ENCODE measurements at places on chromosomes 4 and X. TPM values are rescaled to one million over a fixed set of nuclear protein-coding genes. Genes with fewer than 3 reads are reported as not detected.

GRCh38 chr4:176534566-176534965 lies 214.8 kb downstream of the SPCS3 start:
- no peak for DNase-seq

ASMT gene
- 0.69 TPM for total RNA-seq

GRCh38 chr4:184548648-184549341 lies 74.4 kb upstream of the IRF2 start:
- DNase-seq = no peak

PDGFRA gene
- total RNA-seq = 167 TPM

OPRPN gene
- not detected for total RNA-seq

GRCh38 chrX:97016106-97016505 lies 132.4 kb downstream of the RPA4 start:
- DNase-seq = no peak

DNA sequence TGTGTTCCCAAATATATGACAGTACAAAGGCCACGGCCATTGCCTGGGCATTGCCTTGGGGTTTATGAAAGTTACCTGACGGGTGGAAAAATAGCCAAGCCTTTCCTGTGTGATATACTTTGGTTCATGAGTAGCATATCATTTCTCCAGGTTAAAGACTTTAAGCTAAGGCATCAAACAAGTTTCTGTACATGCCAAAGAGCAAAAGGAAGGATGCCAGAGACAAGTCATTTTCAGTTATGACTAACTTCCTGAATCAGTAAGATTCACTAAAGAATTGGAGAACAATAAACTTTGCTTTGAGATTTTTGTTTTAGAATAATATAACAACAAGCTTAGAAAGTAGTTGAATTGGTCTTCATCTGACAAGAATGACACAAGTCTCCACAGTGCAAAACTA lies 9.7 kb upstream of the GUF1 start:
- DNase-seq = no peak

GRCh38 chr4:180310616-180311015 lies 1932.6 kb upstream of the TENM3 start:
- DNase-seq = no peak

DNA sequence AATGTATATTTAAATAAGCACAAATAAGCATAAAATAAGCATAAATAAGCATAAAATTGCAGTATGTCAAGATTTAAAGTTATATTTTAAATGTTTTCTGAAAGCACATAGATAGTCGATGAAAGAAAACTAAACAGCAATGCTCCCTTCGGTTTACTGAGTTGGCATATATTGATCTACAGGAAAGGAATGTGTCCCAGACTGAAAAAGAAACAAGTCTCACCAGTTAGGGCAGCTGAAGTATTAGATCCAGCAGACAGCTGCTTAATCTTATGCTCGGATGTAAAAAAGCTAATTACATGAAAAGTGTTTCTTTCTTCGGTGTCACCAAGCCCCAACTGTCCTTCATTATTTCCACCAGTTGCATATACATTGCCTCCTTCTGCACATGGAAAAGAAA lies 8.7 kb downstream of the RPGR start:
- DNase-seq = no peak

DNA sequence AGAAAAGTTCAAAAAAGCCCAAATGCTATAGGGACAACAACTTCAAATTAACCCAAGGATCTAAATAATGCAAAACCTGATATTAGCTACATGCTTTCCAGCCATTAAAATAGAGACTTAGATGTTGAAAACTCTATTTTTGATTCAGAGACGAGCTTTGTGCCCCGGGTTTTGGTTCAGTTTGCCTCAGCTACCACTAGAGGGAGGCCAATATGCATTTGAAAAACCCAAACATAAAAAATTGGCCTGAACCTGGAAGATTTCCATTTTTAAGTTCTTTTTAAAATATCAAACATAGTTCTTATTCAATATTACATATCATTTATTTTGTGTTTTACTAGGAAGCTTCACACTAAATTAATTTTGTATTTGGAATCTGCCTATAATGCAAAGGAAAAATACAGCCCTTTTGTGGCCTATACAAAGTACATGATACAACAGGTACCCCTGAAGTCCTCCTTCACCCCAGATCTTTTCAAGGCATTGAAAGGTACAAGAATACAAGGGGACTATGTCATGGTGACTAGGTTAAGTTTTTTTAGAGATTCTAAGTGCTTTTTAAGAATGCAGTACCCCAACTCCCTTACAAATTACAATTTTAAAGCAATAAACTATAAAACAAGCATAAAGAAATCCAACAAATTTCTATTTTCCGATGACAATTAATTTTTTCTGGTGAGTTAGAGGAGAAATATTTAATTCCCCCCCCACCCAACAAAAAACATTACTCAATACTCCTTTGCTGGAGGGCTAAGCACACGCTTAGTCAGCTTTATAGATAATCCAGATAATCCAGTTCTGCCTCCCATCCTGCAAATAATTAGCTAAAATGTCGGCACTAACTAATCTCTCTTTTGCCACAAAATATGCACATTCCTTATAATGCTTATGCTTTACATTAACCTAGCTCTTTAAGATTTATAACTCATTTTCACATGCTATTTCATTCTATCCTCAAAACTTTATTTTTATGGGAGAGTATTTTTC lies 97.7 kb upstream of the PTPN13 start:
- no peak for DNase-seq

GRCh38 chr4:183729069-183729406 lies 69.9 kb downstream of the TRAPPC11 start:
- no peak for DNase-seq

DNA sequence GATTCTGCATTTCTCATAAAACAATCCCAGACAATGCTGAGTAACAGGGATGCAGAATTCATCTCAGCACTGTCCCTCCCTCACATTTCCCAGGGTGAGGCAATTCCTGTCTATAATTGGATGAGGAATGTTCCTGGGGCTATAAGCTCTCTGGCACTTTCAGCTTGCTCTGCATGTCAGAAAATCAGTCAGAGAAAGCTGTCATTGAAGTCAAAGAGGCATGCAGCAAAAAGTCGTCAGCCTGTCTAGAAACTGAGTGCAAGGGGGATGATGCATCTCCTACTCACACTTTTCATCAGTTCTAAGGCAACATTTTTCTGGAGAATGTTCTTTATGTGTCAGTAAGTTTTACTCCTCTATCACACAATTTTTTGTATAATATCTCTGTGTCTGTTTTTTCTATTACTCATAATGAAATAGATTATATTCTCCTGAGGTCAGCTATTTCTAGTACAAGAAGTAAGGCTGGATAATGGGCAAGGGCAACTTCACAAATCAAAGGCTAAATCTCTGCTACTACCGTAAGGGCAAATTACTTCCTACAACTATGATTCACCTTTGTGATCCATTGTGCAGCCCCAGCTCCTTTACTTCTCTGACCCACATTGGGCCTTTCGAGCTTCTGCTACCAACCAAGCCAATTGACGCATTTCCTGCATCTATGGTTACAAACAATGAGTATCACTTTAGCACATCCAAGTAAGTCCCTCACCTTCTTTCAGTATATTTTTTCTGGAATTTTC lies 56.0 kb downstream of the TASL start:
- no peak for DNase-seq

- DNase-seq = no peak
Measured at GRCh38 chr4:101910786-101911373, 120.3 kb downstream of the BANK1 start.

DNA sequence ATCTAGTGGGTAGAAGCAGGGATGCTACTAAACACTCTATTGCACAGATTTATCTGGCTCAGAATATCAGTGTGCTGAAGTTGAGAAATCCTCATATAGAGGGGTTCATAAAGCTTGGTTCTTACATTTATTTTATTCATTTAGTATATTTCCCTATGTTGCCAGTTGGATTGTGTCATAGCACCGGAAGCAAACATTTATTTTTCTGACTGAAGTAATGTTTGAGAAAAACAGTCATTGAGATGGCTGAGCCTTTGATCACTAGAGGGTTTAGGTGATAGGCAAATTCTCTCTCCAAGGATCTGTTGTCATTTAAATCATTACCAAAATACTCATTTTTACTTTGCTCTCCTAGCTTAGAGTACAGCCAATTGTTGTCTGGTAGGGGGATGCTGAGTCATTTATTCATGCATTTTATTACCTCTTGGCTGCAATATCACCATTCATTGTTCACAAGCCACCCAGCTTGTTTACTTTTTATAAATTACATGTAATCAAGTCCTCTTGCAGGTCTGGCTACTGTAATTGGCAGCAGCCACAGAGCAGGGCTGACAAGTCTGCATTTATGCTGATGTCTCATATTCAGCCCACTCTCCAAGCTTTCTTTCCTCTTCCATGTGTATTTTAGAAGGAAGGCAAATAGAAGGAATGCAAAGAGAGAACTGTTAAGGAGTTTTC lies 15.2 kb downstream of the GAB1 start:
- no peak for DNase-seq

TMPRSS11B gene
- not detected for total RNA-seq
